Activated CD4-positive, alpha-beta T cell treated with anti-CD3 and anti-CD28 coated beads, Interleukin-2, amount 10 ng/mL, durations not matched to agents 7 days and 5 days (primary cell): ENCODE measurements at places on chromosomes 4 and X. TPM values are rescaled to one million over a fixed set of nuclear protein-coding genes. Genes with fewer than 3 reads are reported as not detected.

The PCDH18 gene
- 0.06 TPM for total RNA-seq

- no peak overlapping the region for H3K27ac ChIP-seq
- no peaks in the 10 kb centered on the region for H3K4me1 ChIP-seq
- no peak overlapping the region for H3K4me3 ChIP-seq
- peaks cover 5% of the 10 kb centered on the region for H3K36me3 ChIP-seq
Observed at GRCh38 chrX:53374222-53374820, 48.1 kb downstream of the SMC1A start.

DNA sequence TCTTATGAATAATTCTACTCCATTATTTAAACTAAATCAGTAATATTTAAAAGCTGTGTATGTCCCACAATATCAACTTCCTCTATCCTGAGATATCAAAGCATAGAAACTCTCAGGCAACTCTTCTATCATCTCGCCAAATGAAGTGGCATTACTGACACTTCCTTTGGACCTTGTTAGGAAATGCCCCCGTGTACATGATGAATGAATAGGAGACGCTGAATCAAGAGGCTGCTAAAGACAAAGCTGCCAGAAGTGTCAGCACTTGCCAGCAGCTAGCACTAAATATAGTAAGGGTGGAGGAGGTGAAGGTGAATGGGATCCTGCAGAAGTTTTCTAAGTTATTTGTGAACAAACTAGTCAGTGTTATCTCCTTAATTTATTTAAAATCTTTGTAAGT lies 99.5 kb upstream of the BLTP1 start:
- no peak overlapping the region for H3K4me3 ChIP-seq
- no peak for DNase-seq
- no peaks in the 10 kb centered on the region for H3K36me3 ChIP-seq
- no peaks in the 10 kb centered on the region for H3K27me3 ChIP-seq

DNA sequence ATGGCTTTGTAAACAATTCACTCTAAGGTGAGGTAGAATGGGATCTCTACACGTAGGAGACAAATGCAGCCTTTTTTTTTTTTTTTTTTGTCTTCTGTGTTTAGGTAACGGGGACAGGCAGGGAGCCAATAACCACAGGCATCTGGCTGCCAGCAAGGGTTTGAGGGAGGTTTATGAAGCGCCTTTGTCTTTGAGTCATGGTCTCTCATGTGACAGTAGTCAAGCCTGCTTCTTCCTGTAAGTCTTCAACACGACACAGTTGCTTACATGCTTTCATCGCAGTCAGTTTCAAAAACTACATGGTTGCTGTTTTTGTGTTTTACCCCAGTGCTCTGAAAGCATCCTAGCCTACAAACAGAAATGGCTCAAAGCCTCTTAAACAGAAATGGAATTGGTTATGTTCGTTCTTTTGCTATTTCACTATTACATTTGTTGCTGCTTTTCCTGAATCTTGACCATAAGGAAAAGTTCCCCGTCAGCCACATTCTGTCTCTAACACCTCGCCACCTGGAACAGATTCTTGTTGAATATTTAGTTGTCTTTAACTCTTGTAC lies 127.8 kb upstream of the METTL14 start:
- no peak overlapping the region for H3K27ac ChIP-seq
- no peak overlapping the region for H3K4me3 ChIP-seq
- H3K4me1 ChIP-seq, result peaks cover 4% of the 10 kb centered on the region
- no peak for DNase-seq

DNA sequence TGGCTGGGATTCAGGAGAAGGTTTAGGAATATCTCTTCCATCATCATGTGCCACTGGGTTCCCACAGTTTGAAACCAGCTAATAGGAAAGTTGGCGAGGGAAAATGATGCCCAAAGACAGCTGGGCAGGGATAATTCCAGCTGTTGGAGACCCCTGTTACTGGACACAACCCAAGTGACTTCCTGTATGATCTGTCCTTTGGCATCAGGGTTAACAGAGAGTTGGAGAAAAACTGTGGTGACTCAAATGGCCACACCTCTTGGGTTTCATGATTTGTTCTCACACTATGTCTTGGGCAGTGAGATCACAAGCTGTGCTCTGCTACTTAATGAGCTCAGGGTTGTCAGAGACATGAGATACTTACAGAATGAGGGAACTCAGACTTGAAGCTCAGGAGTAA lies 3.8 kb downstream of the FGF16 start:
- no peak for DNase-seq
- no peak overlapping the region for H3K4me3 ChIP-seq
- H3K27ac ChIP-seq, result no peak overlapping the region
- H3K27me3 ChIP-seq, result peaks cover 14% of the 10 kb centered on the region
- H3K4me1 ChIP-seq, result peaks cover 11% of the 10 kb centered on the region

DNA sequence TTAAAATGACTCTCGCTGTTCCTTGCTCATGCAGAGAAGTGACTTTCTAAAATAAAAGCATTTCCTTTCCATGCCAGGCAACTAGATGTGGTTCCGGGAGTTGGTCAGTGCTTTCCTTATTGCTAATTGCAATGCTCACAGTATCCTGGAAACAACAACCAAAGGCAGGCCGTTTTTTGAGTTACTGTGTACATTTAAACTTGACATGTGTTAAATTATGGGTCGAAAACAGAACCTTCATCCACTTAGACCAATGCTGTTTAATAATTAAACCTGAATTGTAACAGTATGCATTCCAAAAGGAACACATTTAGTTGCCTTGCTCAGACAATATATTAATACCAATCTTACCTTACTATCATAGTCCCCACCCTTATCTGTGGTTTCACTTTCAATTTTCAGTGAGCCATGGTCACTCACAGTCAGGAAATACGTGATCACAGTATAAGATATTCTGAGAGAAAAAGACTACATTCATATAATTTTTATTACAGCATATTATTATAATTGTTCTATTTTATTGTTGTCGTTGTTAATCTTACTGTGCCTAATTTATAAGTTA lies 102.6 kb downstream of the HS6ST2 start:
- no peak overlapping the region for H3K27ac ChIP-seq
- peaks cover 35% of the 10 kb centered on the region for H3K4me1 ChIP-seq
- no peak for DNase-seq
- peaks cover 13% of the 10 kb centered on the region for H3K36me3 ChIP-seq

The HTR2C gene
- not detected for total RNA-seq

- DNase-seq, result no peak
- no peaks in the 10 kb centered on the region for H3K36me3 ChIP-seq
- no peak overlapping the region for H3K4me3 ChIP-seq
- peaks cover 63% of the 10 kb centered on the region for H3K27me3 ChIP-seq
- peaks cover 8% of the 10 kb centered on the region for H3K4me1 ChIP-seq
Observed at GRCh38 chr4:76953956-76954355, 4.4 kb downstream of the SEPTIN11 start.

- no peaks in the 10 kb centered on the region for H3K36me3 ChIP-seq
- DNase-seq, result no peak
- no peaks in the 10 kb centered on the region for H3K27me3 ChIP-seq
- no peak overlapping the region for H3K27ac ChIP-seq
- no peaks in the 10 kb centered on the region for H3K4me1 ChIP-seq
Observed at GRCh38 chrX:119025900-119026299, 46.9 kb upstream of the CT47C1 start.

GRCh38 chrX:65920620-65921019 lies 119.3 kb downstream of the VSIG4 start:
- H3K4me1 ChIP-seq, result peaks cover 45% of the 10 kb centered on the region
- peaks cover 24% of the 10 kb centered on the region for H3K36me3 ChIP-seq
- H3K27me3 ChIP-seq, result no peaks in the 10 kb centered on the region
- H3K27ac ChIP-seq, result peak overlapping the region; percentile 50
- DNase-seq, result no peak

DNA sequence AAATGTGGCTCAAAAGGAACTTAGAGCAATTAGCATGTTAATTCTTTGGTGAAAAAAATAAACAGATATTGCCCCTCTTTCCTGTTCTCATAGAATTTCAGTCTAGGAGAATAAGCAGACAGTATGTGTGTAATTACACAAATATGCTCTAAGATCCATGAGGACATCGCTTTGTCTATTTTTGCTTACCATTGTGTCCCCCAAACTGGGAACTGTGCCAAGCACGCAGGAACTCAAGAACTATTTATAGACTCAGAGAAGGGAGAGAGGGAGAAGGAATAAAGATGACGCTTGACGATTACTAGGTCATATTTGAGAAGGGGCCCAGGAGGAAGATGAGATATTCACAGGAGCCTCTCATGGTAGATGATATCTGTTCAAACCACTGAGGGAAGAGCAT lies 692.6 kb downstream of the RAB28 start:
- no peaks in the 10 kb centered on the region for H3K27me3 ChIP-seq
- H3K4me1 ChIP-seq, result no peaks in the 10 kb centered on the region
- no peak for DNase-seq
- no peak overlapping the region for H3K4me3 ChIP-seq
